Coronary artery (tissue), 2 donors: ENCODE measurements at places on chromosomes 16 and 17.
A peak's percentile ranks its signal among the peaks of the same experiment; 100 is the strongest.

DNA sequence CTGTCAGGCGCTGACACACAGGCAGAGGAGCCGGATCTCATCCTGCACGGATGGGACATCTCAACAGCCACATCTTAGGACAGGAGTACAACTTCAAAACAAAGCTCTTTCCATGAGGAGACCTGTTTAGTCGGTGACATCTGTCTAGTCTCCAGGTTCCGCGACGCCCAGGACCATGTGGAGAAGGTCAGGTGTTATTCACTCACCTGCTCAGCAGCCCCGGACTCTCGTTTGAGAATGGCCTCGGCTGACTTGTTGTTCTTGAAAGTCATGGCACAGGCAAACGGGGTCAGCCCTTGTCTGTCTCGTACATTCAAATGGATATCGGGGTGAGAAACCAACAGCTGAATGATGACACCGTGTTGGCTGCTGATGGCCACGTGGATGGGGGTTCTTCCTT is 35.7 kb downstream of the CYB5D2 start:
- DNase-seq: no peak

DNA sequence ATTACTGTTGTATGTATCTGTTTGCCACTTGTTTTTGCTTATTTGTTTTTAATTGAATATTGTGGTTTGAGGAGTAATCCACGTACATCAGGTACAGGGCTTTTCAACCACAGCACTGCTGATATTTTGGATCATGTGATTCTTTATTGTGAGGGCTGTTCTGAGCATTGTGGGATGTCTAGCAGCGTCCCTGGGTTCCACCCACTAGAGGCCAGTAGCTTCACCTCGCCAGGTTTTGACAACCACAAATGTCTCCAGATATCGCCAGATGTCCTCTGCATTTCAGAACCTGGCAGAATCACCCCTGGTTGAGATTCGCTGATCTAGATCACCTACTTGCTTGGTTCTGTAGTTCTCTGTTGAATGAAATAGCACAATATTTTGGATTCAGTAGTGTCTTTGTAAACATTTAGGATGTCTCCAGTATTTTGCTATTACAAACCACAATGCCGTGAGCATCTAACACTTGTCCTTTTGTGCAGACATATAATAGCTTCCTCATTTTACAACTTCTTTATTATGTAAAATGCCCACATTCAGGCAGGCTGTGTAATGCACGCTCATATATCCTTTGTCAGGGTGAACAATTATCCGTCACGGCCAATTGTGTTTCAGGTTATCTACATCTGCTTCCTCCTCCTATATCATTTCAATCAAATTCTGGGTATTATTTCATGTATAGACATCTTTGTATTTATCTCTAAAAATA is 380.3 kb downstream of the SNX29 start:
- DNase-seq: no peak

- DNase-seq: no peak
Observed at GRCh38 chr17:50949128-50949988, 83.2 kb upstream of the TOB1 start.

DNA sequence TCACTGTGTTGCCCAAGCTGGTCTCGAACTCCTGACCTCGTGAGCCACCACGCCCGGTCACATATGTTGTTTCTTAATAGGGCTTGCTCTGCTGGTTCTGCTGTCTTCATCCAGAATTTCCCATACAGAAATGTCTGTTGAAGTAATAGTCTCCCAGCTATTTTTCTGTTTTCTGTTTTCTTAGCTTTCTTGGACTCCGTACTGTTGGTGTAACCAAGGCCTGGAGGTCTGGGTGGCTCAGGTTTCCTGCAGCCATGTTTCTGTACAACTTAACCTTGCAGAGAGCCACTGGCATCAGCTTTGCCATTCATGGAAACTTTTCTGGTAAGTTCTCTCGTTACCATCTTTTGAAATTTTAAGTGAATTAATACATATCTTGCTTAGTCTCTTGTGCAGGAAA is 2.8 kb downstream of the SF3B3 start:
- no peak for DNase-seq

GRCh38 chr17:82418001-82418986 is at the start of the genes HEXD and OGFOD3:
TSS of gene HEXD (plus strand) at chr17:82418347. CDS start at chr17:82419800, 1,453 bp downstream.
TSS of gene OGFOD3 (minus strand) at chr17:82418586. CDS start at chr17:82418485, 101 bp downstream.
- DNase-seq: peak; percentile 86

- DNase-seq: no peak
Observed at GRCh38 chr17:35965272-35965671, 16.0 kb downstream of the CCL16 start.

DNA sequence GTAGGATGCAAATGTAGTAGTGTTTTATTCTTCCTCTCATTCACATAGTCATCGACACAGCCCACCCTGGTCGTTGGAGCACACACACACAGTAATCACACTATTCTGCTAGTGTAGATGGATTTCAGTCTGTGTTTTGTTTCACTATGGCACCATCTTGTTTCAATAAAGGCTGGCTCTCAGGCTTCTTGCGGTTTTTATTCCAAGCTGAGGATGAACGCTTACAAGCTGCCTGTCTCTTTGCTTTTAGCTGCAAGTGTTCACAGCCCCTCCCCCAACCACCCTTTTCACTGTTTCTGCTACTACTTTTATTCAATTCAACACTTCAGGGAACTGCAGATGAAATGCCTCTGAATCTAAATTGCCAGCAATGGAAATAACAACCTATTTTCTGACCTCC is 140.9 kb upstream of the PMFBP1 start:
- no peak for DNase-seq

DNA sequence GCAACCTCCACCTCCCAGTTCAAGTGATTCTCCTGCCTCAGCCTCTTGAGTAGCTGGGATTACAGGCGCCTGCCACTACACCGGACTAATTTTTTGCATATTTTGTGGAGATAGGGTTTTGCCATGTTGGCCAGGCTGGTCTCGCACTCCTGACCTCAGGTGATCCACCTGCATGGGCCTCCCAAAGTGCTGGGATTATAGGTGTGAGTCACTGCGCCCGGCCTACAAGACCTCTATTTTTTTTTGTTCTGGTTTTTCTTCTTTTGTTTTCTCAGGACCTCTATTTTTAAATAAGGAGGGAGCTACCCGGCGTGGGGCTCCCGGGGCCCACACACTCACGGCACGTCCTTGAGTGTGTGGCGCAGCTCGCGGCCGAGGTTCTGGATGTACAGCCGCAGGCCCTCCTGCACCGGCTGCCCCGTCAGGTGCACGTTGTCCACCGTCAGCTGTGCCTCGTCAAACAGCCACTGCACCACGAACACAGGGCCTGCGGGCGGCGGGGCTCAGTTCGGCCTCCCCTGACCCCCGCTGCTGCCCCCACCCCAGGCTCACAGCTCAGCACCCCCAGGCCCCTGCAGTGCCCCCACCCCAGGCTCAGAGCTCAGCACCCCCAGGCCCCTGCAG is 5.8 kb downstream of the NOTUM start:
- DNase-seq: no peak

- no peak for DNase-seq
Observed at GRCh38 chr17:82164853-82165252, 47.8 kb downstream of the CCDC57 start.

GRCh38 chr17:67675481-67675880 is 42.3 kb upstream of the NOL11 start:
- DNase-seq: no peak

DNA sequence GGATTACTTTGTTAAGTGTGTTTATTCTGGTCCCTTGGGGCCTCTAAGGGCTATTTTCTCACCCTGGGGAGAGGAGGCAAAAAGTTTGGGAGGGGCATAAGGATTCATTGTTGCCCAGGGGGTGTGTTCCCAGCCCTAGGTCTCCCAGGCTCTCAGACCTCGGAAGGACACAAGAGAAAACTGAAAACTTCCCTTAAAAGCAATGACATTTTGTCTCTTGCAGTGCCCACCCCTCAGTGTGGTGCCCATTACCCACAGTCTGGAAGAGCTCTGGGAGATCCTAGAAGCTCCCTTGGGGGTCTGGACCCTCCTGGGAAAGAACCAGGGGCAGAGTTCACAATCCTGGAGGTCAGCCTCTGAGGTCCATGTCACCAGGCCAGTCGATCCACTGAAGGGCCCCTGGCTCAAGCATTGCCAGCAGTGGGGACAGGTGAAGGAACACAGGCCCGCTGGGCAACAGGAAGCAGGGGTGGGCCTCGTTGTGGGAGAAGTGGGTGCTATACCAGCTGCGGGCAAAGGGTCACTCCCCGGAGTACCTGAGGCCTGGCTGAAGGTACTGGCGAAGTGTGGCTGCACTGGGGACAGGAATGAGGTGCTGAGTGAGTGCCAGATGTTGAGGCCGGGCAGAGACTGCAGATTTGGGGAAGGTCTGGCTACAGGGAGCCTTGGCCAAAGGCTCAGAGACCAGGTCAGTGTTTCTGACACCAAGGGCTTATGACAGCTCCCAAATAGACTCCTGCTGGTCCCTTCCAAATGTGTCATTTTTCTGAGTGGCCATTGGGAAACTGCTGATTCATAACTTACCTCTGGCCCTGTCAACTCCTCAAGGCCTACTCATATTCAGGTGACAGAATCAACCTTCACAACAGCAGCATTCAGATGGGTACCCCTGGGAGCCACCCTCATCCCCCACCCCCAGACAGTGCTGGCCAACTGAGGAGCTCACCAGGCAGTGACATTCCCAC is 4.6 kb upstream of the ZNF747 start:
- DNase-seq: no peak

GRCh38 chr17:28864991-28865849 is 10.4 kb downstream of the ERAL1 start:
- no peak for DNase-seq

- no peak for DNase-seq
Observed at GRCh38 chr16:83247767-83248372, 559.9 kb upstream of the HSBP1 start.

DNA sequence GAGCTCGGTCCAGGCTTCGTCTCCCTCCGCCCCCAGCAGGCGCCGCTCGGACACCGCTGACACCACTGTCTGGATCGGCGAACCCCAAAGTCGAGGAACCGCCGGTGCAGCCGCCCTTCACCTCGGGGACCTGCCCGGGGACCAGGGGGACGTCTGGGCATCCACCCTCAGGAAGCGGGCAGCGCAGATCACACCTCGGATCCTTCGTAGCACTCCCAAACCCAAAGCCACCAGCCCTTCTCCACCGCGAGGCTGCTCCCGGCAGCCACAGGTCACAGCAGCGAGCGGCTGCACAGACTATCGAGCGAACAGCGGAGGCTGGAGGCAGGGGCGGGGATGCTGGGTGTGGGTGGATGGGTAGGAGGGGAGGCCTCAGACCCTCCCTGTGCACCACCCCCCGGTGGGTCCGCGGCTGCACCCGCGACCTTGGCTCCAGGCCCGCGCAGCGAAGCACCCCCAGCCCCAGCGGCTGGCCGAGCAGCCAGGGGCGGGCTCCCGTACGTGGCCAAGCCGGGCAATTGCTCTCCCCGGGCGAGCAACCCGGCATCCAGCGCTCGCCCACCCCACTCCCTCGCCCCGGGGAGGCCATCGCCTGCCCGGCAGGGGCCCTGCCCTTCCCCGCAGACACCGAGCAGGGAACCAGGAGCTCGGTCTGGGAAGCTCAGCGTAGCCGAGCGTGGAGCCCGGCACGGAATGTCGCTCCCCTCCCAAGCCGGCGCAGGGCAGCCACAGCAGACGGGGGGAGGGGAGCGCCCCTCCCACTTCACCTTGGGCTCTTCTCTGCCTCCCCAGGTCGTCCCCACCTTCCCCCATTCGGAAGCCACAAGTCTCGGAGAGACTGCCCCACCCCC is 1.0 kb downstream of the SDK2 start:
- no peak for DNase-seq

DNA sequence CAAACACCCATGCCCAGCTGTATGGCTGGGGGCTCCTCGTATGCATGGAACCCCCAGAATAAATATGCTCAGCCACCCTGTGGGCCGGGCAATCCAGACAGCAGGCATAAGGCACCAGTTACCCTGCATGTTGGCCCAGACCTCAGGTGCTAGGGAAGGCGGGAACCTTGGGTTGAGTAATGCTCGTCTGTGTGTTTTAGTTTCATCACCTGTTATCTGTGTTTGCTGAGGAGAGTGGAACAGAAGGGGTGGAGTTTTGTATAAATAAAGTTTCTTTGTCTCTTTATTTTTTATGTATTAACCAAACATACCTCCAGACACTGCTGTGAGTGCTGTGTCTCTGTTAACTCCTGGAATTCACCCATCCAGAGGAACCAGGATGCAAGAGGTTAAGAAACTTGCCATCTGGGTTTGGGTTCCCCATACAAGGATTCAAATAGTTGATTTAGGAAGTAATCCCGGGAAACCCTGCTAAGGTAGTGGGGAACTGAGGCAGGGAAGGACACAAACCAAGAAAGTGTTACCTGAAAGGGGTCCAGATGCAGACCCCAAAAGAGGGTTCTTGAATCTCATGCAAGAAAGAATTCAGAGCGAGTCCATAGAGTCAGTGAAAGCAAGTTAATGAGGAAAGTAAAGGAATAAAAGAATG is 37.4 kb upstream of the IL21R start:
- no peak for DNase-seq

DNA sequence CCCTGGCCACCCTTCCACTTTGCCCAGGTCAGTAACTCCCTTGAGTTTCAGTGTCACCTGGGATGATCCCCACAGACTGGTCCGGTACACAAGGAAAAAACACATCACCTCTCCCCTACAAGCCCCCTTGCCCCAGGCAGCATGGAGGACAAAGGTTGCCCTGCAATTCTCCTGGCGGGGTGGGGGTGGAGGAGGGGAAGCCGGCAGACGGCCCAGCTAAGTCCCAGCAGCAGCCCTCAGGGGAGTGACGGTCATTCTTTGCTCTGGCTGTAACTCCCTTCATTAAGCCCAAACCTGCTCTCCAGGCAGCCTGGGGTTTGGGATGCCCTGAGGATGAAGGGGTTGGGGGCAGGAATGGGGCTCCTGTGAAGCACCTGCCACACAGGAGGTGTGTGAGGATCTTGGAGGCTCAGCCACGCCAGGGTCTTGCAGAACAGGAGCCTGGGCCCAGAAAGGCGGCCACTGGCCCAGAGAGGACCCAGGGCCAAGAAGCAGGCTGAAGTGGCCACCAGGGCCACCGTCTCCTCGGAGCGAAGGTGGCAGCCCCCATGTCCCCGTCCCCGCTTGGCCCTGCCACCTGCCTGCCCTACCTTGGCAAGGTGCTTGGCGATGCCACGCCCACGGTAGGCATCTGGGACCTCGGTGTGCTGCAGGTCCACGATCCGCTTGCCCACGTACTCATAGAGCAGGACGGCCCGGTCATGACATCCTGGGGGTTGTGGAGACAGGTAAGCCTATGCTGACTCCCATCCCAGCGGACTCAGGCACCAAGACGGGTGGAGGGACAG is 9.5 kb downstream of the NATD1 start:
- DNase-seq: no peak

GRCh38 chr16:86252596-86252995 is 257.7 kb upstream of the FOXF1 start:
- DNase-seq: no peak

GRCh38 chr17:40427002-40427491 is 9.4 kb upstream of the TOP2A start:
- DNase-seq: no peak

DNA sequence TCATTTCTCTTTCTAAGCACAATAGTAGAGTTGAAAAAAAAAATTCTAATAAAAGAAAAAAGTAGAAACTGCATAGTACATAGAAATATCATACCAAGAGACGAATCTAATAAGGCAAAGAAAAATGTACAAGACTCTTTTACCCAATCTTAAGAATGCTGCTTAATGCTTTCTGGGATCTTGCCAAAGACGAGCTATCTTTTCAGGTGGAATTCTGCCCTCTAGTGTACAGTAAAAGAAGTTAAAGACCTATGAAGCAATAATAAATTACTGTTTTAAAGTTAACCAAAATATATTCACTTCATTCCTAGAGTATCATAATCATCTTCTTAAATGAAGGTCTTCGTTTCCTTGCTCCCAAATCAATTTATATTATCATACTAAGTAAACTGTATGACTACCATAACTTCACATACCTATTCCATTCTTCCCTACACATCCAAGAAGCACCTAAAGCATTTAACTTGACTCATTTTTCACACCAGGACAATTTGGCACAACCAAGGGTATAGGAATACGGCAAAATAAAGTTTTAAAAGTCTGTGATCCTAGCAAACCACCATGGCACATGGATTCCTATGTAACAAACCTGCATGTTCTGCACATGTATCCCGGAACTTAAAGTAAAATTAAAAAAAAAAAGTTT is 47.7 kb downstream of the CFDP1 start:
- no peak for DNase-seq
